NCI-H345 (cell line): ENCODE measurements at places on chromosomes 12 and 14.

DNA sequence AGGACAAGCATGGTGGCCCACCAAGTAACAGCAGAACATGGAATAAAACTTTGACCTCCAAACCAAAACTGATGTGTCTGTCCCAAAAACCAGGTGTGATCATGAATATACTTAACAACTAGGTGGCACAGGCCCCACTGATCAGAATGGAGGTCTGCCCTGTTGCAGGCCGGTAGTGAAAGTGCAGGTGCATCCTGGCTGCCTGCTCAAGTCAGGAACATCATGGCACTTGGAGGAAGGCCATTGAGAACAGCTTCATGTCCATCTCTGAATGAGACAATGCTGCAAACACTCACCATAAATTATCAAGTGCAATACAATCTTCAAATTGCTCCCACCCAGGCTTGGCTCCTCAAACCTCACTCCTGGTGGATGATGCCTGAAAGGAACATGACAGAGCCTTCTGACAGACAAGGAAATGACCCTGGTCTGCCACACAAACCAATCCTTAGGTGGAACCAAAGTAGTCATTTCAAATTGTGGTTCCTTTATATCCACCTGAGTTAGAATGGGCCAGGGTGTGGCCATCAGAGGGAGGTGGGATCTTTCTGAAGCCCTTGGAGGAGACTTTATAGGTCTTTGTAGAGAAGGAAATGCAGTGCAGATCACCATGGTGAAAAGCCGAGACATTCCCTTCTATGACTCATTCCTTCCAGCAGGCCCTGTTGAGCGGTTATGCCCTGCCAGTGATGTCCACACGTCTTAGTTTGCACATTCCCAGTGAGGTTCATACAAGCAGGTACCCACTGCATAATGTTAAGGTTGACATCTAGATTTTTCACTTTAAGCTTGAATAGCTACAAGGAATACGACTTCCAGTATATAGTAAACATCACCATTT is 36.0 kb downstream of the EGLN3 start:
- no peak for DNase-seq

- DNase-seq, result no peak
Measured at GRCh38 chr14:81594012-81594411, 60.4 kb upstream of the SEL1L start.

DNA sequence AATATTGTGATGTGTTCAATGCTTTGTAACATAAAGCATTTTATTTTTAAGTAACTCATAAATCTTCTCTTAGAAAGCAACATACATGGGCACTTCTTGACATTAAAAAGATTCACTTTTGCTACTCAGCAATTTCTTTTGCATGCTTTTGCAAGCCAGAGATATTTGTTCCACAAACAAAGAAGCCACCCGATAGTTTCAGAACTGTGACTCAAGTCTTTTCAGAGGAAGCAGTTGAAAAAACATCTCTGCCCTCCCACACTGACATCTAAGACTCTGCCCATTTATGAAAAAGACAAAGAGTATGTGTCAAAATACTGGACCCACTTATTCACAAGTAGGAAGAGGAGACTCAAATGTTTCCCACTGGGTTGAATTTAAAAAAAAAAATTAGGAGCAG is 7.5 kb downstream of the APPL2 start:
- DNase-seq, result no peak

DNA sequence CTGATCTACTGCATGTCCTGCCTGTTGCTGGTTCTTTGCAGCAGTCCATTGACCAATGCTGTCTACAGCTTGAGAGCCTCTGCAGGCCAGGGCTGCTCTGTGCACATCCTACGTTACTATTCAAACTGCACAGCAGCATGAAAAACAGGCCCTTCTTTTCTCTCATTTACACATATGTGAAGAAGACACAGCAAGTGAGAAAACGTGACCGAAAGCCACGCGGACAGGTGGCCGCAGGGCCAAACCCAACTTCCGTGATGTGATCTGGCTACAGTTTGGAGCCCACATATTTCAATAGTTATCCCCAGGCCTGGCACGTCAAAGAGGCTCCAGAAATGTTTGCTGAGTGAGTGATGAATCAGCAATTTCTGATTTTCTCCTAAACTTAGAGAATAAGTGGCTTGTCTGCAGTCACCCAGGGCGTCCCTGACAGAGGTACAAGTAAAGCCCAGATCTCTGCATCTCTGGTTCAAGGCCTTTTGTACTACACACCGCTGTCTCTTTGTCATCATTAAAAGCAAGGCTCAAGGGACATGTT is 17.9 kb upstream of the TCL1B start:
- no peak for DNase-seq

DNA sequence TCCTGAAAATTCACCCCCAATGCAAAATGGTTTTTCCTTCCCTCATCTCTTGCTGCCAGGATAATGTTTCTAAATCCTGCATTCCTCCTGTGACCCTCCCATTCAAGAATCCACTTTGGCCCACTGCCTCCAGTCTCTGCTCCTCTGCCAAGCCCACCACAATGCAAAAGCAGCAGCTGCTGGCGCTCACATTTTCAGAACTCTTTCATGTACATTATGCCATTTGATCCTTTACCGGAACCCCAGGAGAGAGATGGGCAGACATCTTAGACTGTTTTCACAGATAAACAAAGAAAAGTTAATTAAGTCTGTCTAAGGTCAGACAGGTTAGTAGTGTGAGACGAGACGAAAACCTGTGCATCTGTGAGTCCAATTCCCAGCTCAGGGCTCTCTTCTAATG is 12.9 kb downstream of the LRIG3 start:
- no peak for DNase-seq

DNA sequence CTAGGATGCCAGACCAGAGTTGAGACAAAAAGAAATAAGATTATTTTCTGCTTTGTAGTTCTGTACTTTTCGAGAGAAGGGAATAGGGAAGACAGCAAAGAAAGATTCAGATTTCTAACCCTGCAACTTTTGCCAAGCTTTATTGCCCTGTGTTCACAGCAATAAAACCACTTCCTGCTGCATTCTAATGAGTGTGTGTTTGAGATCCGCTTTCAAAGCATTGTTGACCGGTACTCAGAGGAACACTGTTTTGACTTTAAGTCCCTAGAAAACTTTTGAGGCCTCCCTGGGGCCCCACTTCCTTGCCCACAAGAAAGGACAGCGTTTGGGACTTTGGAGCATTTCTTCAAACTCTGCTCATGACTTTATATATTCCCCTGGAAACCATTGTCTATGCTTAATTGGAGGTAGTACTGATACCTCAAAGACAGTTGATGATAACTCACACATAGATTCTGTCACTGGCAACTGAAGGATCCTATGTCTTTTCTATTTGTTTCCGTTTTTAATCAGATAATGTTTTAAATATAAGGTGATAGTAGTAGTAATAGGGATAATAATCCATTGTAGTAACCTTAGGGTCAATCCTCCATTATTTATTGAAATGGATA is 1.3 kb downstream of the RNASE6 start:
- DNase-seq, result no peak

GRCh38 chr12:28870839-28871440 is 278.1 kb upstream of the FAR2 start:
- no peak for DNase-seq
